Activated naive CD4-positive, alpha-beta T cell treated with anti-CD3 and anti-CD28 coated beads, Interleukin-2, amount 50 U/mL, for 72 hours (primary cell): ENCODE measurements at places on chromosomes 1 and 21. TPM values are rescaled to one million over a fixed set of nuclear protein-coding genes. Genes with fewer than 3 reads are reported as not detected.

GRCh38 chr1:59360729-59361128 is 63.8 kb downstream of the FGGY start:
- DNase-seq = no peak

DNA sequence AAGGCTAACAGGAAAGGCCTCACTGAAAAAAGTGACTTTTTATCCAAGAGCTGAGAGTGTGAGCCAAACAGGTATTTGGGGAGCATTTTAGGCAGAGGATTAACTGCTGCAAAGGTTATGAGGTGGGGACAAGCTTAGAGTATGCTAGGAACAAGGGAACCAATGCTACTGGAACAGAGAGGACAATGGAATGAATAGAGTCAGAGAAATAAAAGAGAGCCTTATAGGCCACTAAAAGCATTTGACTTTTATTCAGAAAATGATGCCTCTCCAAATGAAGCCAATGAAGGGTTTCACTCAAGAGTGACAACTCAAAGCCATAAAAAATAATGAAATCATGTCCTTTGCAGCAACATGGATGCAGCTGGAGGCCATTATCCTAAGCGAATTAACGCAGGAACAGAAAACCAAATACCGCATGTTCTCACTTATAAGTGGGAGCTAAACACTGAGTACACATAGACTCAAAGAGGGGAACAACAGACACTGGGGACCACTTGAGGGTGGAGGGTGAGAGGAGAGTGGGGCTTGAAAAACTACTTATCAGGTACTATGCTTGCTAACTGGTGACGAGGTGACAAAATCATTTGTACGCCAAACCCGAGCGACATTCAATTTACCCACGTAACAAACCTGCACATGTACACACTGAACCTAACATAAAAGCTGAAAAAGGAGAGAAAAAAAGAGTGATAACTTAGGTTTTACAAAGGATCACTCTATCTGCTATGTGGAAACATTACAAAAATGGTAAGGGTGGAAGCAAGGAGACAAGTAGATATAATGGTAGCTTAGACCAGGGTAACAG is 11.1 kb downstream of the PTP4A2 start:
- no peak for DNase-seq

Gene GPATCH3
- 11.7 TPM for total RNA-seq

Gene GMEB1
- 26.7 TPM for total RNA-seq
